ENCODE measurements at places on chromosomes 4 and X. TPM values are rescaled to one million over a fixed set of nuclear protein-coding genes. Genes with fewer than 3 reads are reported as not detected.

DNA sequence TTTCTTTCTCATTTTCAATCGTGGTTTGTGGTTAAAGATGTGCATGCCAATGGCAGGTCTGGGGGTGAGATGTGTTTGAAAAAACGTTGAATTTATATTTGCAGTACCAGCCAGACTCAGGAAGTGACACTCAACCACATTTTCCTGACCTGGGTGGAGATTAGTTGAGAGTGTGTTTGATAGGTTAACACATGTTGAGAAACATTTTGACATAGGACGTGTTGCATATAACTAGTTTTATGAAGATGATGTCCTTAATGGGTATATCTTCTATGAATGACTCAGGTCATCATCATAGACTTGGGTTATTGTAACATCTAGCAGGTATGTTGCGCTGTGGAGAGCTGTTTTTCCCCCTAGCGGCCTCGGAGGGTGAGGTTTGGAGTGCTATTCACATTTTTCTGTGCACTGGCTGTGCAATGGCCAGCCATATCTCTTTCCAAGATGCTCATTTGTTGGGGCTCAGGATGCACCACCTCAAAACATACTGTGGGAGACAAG lies 21.7 kb upstream of the CD38 start:
- H3K4me1 ChIP-seq: peaks cover 24% of the 10 kb centered on the region
- peak; percentile 65 for DNase-seq
- H3K27ac ChIP-seq: no peak overlapping the region

DNA sequence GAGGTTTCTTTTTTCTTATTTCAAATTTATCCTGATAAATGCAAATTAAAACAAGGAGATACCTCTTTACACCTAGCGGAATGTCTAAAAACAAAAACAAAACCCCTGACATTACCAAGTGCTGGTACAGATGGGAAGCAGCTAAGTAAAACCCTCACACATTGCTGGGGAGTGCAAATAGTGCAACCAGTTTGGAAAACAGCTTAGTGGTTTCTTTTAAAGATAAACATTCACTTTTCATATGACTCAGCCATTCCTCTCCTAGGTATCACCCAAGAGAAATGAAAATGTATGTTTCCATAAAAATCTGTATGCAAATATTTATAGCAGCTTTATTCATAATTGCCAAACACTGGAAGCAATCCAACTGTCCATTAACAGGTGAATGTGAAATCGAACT lies 84.1 kb upstream of the HELT start:
- no peak overlapping the region for H3K4me3 ChIP-seq
- H3K27me3 ChIP-seq: no peaks in the 10 kb centered on the region
- DNase-seq: no peak
- no peak overlapping the region for H3K27ac ChIP-seq
- H3K4me1 ChIP-seq: no peaks in the 10 kb centered on the region

- no peak overlapping the region for H3K27ac ChIP-seq
- no peak for DNase-seq
Measured at GRCh38 chr4:79177388-79177787, 148.5 kb downstream of the NAA11 start.

DNA sequence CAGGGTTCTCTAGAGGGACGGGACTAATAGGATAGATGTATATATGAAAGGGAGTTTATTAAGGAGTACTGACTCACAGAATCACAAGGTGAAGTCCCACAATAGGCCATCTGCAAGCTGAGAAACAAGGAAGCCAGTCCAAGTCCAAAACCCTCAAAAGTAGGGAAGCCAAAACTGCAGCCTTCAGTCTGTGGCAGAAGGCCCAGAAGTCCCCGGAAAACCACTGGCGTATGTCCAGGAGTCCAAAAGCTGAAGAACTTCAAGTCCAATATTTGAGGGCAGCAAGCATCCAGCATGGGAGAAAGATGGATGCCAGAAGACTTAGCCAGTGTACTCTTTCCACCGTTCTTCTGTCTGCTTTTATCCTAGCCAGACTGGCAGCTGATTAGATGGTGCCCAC lies 227.2 kb downstream of the KCTD8 start:
- H3K36me3 ChIP-seq: no peaks in the 10 kb centered on the region
- H3K27ac ChIP-seq: no peak overlapping the region
- H3K4me3 ChIP-seq: no peak overlapping the region
- no peaks in the 10 kb centered on the region for H3K4me1 ChIP-seq
- DNase-seq: no peak

DNA sequence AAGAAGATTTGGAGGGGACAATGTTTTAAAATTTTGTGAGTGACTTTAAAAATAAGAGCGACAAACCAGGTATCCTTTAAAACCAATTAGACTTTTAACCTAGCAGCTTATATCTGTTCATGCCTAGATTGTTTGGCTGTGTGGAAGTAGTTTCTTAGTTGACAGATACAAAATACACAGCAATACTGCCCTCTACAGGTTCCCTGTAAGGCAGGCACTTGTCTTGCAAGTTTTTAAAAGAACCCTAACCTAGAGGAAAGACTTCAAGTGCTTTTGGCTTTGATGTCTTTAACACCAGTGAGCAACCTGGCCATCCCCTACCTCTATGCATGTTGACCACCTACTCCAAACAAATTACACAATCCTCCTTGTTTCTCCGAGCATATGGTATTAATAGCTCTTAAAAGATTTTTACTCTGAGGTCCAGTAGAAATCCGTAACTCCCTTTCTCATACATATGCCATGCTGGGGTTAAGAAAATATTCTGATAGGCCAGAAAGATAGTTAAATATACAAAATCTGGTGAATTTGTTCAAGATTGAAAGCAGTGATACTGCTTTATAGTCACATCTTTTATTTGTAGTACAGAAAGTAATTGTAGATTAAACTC lies 273.0 kb downstream of the ARHGAP24 start:
- peaks cover 24% of the 10 kb centered on the region for H3K4me1 ChIP-seq
- H3K27ac ChIP-seq: no peak overlapping the region
- no peak overlapping the region for H3K4me3 ChIP-seq
- no peaks in the 10 kb centered on the region for H3K36me3 ChIP-seq
- peak; percentile 69 for DNase-seq

DNA sequence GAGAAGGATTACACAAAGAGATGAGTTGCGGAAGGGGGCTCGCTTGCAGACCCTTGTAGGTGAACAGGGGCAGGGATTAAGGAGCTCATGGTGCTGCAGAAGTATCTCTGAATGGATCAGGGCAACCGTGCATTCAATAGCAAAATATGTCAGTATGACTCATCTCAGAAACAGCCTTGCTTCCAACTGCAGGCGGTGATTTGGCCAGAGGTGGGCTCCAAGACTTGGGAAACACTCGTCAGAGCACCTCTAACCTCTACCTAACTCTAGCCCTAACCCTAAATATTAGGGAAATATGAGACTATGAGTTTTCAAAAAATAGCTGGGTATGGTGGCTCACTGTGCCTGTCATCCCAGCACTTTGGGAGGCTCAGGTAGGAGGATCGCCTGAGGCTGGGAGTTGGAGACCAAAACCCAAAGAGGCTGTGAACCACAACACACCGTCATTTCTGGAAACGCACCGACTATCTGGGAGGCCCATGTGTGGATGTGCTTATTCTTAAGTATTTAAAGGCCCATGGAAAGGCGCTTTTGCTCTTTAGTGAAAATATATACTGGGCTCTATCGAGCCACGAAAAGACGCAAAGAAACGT lies 102.6 kb downstream of the DHRSX start:
- H3K36me3 ChIP-seq: no peaks in the 10 kb centered on the region
- no peak overlapping the region for H3K27ac ChIP-seq
- peaks cover 2% of the 10 kb centered on the region for H3K4me1 ChIP-seq
- H3K4me3 ChIP-seq: no peak overlapping the region
- DNase-seq: peak; percentile 73

DNA sequence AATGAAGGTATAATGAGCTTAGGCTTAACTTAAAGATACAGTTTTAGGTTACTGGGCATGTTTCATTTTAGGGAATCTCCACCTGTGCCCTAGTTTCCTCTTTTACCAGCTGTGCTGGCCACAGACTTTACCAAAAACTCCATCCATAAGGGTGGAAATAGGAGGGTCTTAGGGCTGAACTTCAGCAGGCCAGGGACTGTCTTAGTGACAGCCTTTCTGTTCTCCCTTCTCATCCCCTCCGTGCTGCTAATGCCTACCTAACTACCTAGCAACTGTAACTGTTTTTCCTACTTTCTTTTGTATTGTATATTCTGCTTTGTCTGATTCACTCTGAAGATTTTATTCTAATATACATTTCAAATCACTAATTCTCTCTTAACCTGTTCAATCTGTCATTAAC lies 1375.3 kb downstream of the PCDH18 start:
- no peak for DNase-seq
- no peak overlapping the region for H3K27ac ChIP-seq
- no peaks in the 10 kb centered on the region for H3K36me3 ChIP-seq
- no peaks in the 10 kb centered on the region for H3K27me3 ChIP-seq
- H3K4me1 ChIP-seq: no peaks in the 10 kb centered on the region
- no peak overlapping the region for H3K4me3 ChIP-seq

GRCh38 chrX:155028877-155029291 lies 2.2 kb downstream of the FUNDC2 start:
- DNase-seq: peak; percentile 69
- peak overlapping the region; percentile 94 for H3K27ac ChIP-seq
- H3K36me3 ChIP-seq: no peaks in the 10 kb centered on the region
- peaks cover 8% of the 10 kb centered on the region for H3K4me1 ChIP-seq
- no peak overlapping the region for H3K4me3 ChIP-seq

- peaks cover 5% of the 10 kb centered on the region for H3K4me1 ChIP-seq
- DNase-seq: no peak
- no peaks in the 10 kb centered on the region for H3K27me3 ChIP-seq
- no peaks in the 10 kb centered on the region for H3K36me3 ChIP-seq
Measured at GRCh38 chr4:176592976-176593670, 199.6 kb downstream of the VEGFC start.

GRCh38 chr4:71765821-71766383 lies 18.0 kb downstream of the GC start:
- H3K27ac ChIP-seq: no peak overlapping the region
- no peaks in the 10 kb centered on the region for H3K27me3 ChIP-seq
- DNase-seq: no peak
- no peak overlapping the region for H3K4me3 ChIP-seq
- no peaks in the 10 kb centered on the region for H3K36me3 ChIP-seq

ADGRG4 gene
- total RNA-seq: not detected

RHOXF2B gene
- total RNA-seq: not detected

PAGE1 gene
- not detected for total RNA-seq

VSIG1 gene
- total RNA-seq: not detected

MAGEA8 gene
- total RNA-seq: not detected

STPG2 gene
- total RNA-seq: 0.29 TPM

ODAM gene
- total RNA-seq: not detected

MAGEC1 gene
- total RNA-seq: not detected
